ENCODE measurements at places on chromosomes 12 and 14.

- DNase-seq, result no peak
Observed at GRCh38 chr12:24724814-24725213, 224.1 kb downstream of the BCAT1 start.

GRCh38 chr12:51234530-51234929, 4.1 kb upstream of the DAZAP2 start:
- no peak for DNase-seq

GRCh38 chr12:55734595-55734994, 5.8 kb upstream of the CD63 start:
- DNase-seq, result no peak

- peak; percentile 26 for DNase-seq
Observed at GRCh38 chr12:12018454-12018853, 52.3 kb upstream of the BCL2L14 start.

DNA sequence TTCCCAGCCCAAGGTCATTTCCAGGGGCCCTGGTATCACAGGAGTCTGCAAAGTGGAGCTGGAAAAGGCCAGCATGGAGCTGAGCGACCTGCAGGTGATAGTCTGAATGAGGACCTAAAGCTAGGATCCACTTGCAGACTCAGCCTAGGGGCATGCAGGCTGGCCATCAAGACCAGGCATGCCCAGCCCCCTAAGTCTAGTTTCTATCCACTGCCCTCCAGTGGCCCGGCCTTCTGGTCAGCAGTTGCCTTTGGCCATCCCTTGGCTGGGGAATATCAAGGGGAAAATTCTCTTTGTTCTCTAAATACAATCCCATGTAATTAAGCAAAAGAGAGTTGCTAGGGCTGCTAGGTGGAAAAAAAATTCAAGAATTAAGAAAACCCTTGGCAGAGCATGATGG, 96.3 kb upstream of the LHX5 start:
- DNase-seq, result no peak

DNA sequence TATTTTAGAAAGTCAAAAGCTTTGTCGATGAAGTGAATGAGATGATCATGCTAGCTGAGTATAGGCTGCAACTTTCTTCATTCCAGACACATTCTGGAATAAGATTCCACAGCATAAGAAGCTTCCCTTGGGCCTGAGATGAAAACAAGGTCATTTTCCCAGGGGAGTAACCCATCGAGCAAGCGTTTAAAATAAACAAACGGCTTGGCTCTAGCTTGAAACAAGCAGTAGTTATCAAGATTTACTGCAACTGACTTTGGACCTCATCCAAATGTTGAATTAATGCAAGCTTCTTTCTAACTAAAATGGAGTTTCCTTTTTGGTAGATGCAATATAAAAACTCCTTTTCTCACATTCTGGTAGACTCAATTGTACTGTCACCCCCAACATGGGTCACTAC, 23.0 kb downstream of the KCNJ8 start:
- no peak for DNase-seq

- DNase-seq, result no peak
Observed at GRCh38 chr14:22800346-22800745, 14.9 kb downstream of the SLC7A7 start.

DNA sequence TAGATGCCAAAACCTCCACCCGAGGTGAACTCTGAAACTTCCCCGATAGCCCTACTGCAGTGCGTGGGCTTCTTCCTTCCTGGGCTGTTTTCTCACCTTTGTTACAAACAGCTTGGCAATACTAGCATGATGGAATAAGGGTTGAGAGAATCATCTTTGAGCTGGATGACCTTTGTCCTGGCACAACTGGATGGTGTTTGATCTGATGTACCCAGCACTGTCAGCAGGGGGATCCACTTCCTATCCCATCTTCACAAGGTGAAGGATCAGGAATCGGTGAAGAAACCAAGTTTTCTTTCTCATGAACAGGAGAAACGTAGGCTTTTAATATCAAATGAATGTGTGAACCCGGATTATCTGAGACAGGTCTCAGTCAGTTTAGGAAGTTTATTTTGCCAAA, 19.5 kb upstream of the LRRC10 start:
- no peak for DNase-seq

GRCh38 chr12:79439175-79439825, 251.5 kb downstream of the PAWR start:
- DNase-seq, result no peak

DNA sequence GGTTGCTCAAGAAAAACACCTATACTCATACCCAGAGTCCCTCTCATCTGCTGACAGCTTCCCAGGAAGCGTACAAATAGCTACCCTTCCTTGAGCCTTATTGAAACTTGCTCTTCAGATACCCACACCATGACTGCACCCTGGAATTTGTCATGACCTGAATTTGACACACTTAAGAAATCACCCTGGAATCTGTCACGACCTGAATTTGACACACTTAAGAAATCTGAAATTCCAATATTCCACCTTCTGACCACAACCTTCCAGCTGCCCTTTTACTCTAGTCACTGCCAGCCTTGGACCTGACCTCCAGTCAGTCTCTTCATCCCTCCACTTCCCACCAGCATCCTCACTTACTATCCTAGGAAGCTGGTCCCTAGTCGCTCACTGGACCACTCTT, 1.1 kb upstream of the HAL start:
- DNase-seq, result no peak

DNA sequence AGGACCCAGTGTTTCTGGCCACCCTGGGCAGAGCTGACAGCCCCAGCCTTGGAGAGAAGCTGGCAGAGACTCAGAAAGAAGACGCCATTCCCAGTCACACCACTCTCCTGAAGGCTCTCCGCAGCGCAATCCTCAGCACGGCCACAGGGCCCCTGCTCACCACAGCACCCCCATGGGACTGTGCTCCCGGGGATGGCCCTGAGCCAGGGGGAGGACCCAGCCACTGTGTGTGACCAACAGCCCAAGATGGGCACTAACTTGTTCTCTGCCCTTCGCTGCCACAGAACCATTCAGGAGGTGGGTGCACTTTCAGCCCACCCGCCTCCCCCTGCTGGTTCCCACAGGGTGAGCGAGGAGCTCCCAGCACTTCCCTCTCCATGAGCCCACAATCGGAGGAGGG, 57.1 kb downstream of the CCNK start:
- DNase-seq, result no peak

GRCh38 chr12:121093487-121093891, 39.2 kb upstream of the P2RX7 start:
- no peak for DNase-seq

All from posterior cingulate gyrus (tissue), 11 donors.